Stimulated activated CD4-positive, alpha-beta T cell treated with anti-CD3 and anti-CD28 coated beads, Interleukin-15, amount 100 ng/mL, for 48 hours (primary cell): ENCODE measurements at places on chromosomes 7 and 10.

DNA sequence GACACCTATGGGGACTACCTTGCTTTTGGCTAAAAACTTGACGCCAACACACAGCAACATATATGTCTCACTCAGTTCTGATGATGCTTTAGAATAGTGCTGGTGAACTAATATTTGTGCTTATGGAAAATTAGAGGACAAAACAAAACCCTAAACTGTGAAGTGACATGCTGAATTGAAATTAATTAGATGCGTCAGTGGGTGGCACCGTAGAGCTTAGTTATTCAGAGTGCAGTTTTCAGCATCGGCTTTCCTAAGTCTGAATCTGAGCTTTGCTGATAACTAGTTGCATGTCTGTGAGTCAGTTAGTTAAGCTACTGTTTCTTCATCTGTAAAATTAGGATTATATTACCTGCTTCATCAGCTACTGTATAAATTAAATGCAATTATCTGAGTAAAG, 245.0 kb upstream of the SORCS1 start:
- no peak for DNase-seq

GRCh38 chr10:61110188-61110844, 166.3 kb upstream of the RHOBTB1 start:
- no peak for DNase-seq

GRCh38 chr10:58264780-58265179, 2.9 kb downstream of the IPMK start:
- DNase-seq, result no peak

- no peak for DNase-seq
Measured at GRCh38 chr10:87579563-87579962, 74.9 kb downstream of the MINPP1 start.

GRCh38 chr7:119969054-119969453, 303.9 kb upstream of the KCND2 start:
- DNase-seq, result no peak

DNA sequence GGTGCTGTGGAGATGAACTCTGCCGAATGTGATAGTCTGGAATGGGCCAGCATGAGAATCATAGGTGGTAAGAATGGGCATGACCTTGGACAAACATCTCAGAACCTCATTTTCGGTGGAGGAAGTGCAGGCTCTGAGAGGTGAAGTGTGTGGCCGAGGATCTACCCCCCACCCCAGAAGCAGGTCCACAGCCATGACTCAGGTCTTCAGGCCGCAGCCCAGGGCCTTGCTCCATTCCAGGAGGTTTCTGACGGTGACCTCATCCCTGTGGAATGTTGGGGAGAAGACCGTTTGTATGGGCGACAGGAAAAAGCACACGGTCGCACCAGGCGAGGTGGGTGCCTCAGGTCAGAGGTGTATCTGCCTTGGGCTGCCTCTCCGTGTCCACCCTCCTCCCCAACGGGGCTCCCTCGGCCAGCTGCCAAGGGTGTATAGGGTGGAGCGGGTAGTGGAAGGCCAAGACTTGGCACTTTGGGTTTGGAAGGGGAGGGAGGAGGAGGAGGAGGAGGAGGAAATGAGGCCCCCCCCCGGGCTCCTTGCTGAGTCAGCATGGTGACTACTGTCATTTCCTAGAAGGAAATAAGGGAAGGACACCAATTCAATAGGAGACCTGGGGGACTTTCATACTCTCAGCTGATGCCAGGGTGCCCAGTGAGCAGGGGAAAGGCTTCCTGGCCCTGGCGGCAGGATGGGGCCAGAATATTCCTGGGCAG, 168.0 kb upstream of the RHEB start:
- DNase-seq, result no peak

GRCh38 chr10:55734112-55734511, 626.9 kb downstream of the ZWINT start:
- DNase-seq, result no peak
